ENCODE measurements at places on chromosomes 12 and 14. TPM values are rescaled to one million over a fixed set of nuclear protein-coding genes. Genes with fewer than 3 reads are reported as not detected.

Gene KRT81
- not detected for polyA plus RNA-seq

Gene SRRM4
- polyA plus RNA-seq: 0.04 TPM

Gene TTC9
- 0.57 TPM for polyA plus RNA-seq

Gene RTL1
- polyA plus RNA-seq: not detected

Gene TCL1B
- polyA plus RNA-seq: not detected

GRCh38 chr12:80142640-80143039, 43.3 kb downstream of the OTOGL start:
- no peak for DNase-seq
- H3K4me3 ChIP-seq: no peak overlapping the region
- no peaks in the 10 kb centered on the region for H3K36me3 ChIP-seq
- H3K4me1 ChIP-seq: no peaks in the 10 kb centered on the region

GRCh38 chr14:85276979-85277228, 253.0 kb upstream of the FLRT2 start:
- H3K4me1 ChIP-seq: no peaks in the 10 kb centered on the region
- no peaks in the 10 kb centered on the region for H3K27me3 ChIP-seq
- DNase-seq: no peak
- no peak overlapping the region for H3K27ac ChIP-seq

DNA sequence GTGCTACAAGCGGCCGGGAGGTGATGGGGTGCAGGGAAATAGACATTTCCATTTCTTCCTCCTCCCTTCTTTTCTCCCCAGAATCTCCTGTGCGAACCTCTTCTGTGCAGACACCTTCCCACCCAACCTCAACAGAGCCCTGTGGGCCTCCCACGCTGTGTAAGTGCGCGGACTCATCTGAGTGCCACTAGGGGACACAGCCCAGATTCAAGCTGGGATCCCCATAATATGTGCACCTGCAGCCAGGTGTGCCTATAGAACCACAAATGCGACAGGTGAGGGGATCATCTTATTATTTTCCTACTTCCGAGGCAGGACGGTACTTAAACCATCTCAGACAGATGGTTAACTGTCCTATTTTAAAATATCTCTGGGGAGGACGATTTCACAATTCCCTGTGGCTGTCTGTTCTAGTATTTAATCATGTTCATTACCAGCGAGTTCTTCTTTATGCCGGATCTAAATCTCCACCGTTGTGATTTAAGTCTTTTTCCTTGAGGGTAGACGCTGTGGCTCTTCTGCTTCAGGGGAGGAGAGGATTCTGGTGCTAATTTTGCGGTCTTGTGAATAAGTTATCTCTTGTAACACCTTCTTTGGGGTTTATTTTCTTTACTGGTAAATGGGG, 17.2 kb upstream of the CACNA1C start:
- peaks cover 30% of the 10 kb centered on the region for H3K4me1 ChIP-seq
- no peak overlapping the region for H3K27ac ChIP-seq
- H3K27me3 ChIP-seq: no peaks in the 10 kb centered on the region
- peak overlapping the region; percentile 36 for H3K4me3 ChIP-seq
- H3K36me3 ChIP-seq: no peaks in the 10 kb centered on the region
- DNase-seq: no peak

- no peaks in the 10 kb centered on the region for H3K4me1 ChIP-seq
- no peaks in the 10 kb centered on the region for H3K36me3 ChIP-seq
- no peaks in the 10 kb centered on the region for H3K27me3 ChIP-seq
- no peak overlapping the region for H3K4me3 ChIP-seq
- DNase-seq: no peak
Observed at GRCh38 chr14:74147571-74147970, 62.8 kb downstream of the LIN52 start.

DNA sequence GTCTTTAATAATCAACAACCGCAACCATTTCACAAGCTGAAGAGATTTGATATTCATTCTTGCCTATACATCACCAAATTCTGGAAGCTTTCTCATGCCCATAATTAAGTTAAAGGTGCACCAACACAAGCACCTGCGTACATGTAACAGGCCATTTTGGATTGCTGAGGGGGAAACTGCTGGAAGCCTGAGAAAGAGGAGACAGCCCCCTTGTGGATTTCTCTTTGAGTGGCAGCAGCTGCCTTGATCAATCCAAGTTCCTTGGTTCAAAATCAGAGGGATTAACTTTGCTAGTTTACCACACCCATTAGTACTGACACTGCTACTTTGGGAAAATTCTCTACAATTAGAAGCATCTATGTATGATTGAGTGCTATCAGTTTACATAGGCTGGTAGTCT, 321.1 kb downstream of the NOVA1 start:
- no peaks in the 10 kb centered on the region for H3K36me3 ChIP-seq
- no peak for DNase-seq
- H3K4me1 ChIP-seq: no peaks in the 10 kb centered on the region
- H3K27me3 ChIP-seq: no peaks in the 10 kb centered on the region
- no peak overlapping the region for H3K4me3 ChIP-seq

- no peak overlapping the region for H3K4me3 ChIP-seq
- no peaks in the 10 kb centered on the region for H3K4me1 ChIP-seq
- H3K36me3 ChIP-seq: peaks cover 10% of the 10 kb centered on the region
- H3K27ac ChIP-seq: no peak overlapping the region
- no peaks in the 10 kb centered on the region for H3K27me3 ChIP-seq
Observed at GRCh38 chr12:14779834-14780233, 23.4 kb downstream of the WBP11 start.

DNA sequence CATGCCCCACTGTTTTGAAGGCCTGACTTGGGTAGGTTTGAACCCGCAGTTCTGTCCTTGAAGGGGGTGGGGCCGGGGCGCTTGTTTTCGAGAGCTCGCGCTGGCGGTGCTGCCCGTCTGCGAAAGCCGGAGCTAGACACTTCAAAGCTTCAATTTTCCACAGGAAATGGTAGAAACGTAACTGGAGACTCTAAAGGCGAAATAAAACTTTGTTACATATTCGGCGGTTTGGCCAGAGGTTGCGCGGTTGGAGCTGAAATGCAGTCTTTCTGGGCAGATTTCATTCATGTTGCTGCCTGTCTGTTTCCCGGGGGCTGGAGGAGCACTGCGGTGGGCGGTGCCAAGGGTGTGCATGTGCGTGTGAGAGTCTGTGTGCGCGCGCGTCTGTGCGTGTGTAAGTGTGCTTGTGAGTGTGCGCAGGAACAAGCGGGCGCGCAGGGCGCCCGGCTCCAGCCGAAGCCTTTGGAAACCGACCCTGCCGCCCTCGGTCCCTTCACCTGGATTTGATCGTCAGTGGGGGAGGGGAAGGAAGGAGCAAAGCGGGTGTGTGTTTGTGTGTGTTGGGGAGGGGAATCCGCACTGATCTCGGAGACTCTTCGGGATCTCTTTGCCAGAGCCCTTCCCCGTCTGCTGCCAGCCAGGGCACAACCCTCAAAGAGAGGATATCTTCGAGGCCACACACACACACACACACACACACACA, 227.7 kb upstream of the CRY1 start:
- DNase-seq: no peak
- peak overlapping the region; percentile 48 for H3K4me3 ChIP-seq
- H3K36me3 ChIP-seq: no peaks in the 10 kb centered on the region
- peaks cover 20% of the 10 kb centered on the region for H3K27me3 ChIP-seq
- no peak overlapping the region for H3K27ac ChIP-seq
- H3K4me1 ChIP-seq: peaks cover 29% of the 10 kb centered on the region

- H3K27ac ChIP-seq: no peak overlapping the region
- H3K36me3 ChIP-seq: no peaks in the 10 kb centered on the region
- H3K27me3 ChIP-seq: no peaks in the 10 kb centered on the region
Observed at GRCh38 chr14:49945448-49946319, 52.8 kb downstream of the ARF6 start.

GRCh38 chr14:78005325-78005724, 164.8 kb upstream of the NRXN3 start:
- no peak overlapping the region for H3K27ac ChIP-seq
- H3K4me1 ChIP-seq: no peaks in the 10 kb centered on the region
- H3K4me3 ChIP-seq: no peak overlapping the region
- H3K36me3 ChIP-seq: no peaks in the 10 kb centered on the region
- no peaks in the 10 kb centered on the region for H3K27me3 ChIP-seq
- no peak for DNase-seq

- no peaks in the 10 kb centered on the region for H3K27me3 ChIP-seq
- H3K4me3 ChIP-seq: no peak overlapping the region
- DNase-seq: no peak
- no peak overlapping the region for H3K27ac ChIP-seq
- H3K36me3 ChIP-seq: no peaks in the 10 kb centered on the region
Observed at GRCh38 chr12:129538137-129538536, 365.7 kb downstream of the TMEM132D start.

GRCh38 chr12:113838896-113839295, 127.2 kb downstream of the RBM19 start:
- no peaks in the 10 kb centered on the region for H3K27me3 ChIP-seq
- H3K36me3 ChIP-seq: peaks cover 13% of the 10 kb centered on the region
- no peak overlapping the region for H3K27ac ChIP-seq
- H3K4me3 ChIP-seq: no peak overlapping the region

DNA sequence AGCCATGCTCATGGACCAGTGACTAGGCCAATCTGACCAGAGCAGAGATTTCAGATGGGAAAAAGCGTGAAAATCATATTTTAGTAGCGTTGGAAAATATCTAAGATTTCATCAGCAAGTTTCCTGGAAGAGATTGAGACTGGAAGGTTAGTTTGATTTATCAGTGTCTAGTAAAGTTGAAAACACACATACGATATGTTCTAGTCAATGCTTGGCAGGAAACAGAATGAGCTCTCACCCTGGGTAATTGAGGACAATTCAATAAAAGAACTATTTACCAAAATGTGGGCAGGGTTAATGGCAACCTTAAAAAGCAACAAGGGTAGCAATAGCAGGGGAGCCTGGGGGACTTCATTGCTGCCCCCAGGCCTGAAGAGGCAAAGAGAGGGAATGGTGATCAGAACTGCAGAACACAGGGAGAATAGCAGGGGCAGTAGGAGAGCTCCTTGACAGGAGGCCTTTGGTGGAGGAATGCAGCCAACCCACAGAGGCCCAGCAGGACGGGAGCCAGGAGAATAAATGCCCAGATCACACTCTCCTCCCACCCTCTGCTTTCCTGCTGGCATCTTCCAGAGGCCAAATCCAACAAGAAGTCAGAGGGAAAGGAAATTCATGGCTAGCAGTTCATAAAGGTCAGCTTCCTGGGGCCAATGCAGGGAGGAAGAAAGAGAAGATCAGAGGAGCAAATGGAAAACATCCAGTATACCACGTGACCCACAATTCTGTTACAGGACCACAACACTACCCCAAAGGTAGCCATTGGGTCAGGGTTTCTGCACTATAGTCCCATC, 27.6 kb upstream of the LRP6 start:
- no peak overlapping the region for H3K27ac ChIP-seq
- H3K36me3 ChIP-seq: no peaks in the 10 kb centered on the region
- H3K4me1 ChIP-seq: no peaks in the 10 kb centered on the region
- DNase-seq: no peak

GRCh38 chr12:52528641-52529143, 8.5 kb upstream of the KRT5 start:
- no peaks in the 10 kb centered on the region for H3K27me3 ChIP-seq
- no peaks in the 10 kb centered on the region for H3K36me3 ChIP-seq
- H3K27ac ChIP-seq: no peak overlapping the region
- no peaks in the 10 kb centered on the region for H3K4me1 ChIP-seq
- no peak overlapping the region for H3K4me3 ChIP-seq

- H3K4me3 ChIP-seq: no peak overlapping the region
- H3K27ac ChIP-seq: peak overlapping the region; percentile 50
- H3K36me3 ChIP-seq: no peaks in the 10 kb centered on the region
Observed at GRCh38 chr12:114238808-114239207, 167.1 kb downstream of the TBX5 start.

GRCh38 chr12:85301051-85301450, 21.0 kb downstream of the ALX1 start:
- no peaks in the 10 kb centered on the region for H3K27me3 ChIP-seq
- H3K4me3 ChIP-seq: no peak overlapping the region
- DNase-seq: no peak
- no peak overlapping the region for H3K27ac ChIP-seq

GRCh38 chr12:8037046-8037663, 4.6 kb downstream of the FOXJ2 start:
- peaks cover 57% of the 10 kb centered on the region for H3K4me1 ChIP-seq
- peak overlapping the region; percentile 99 for H3K27ac ChIP-seq
- no peak for DNase-seq
- no peaks in the 10 kb centered on the region for H3K27me3 ChIP-seq
- peaks cover 27% of the 10 kb centered on the region for H3K36me3 ChIP-seq
- no peak overlapping the region for H3K4me3 ChIP-seq

DNA sequence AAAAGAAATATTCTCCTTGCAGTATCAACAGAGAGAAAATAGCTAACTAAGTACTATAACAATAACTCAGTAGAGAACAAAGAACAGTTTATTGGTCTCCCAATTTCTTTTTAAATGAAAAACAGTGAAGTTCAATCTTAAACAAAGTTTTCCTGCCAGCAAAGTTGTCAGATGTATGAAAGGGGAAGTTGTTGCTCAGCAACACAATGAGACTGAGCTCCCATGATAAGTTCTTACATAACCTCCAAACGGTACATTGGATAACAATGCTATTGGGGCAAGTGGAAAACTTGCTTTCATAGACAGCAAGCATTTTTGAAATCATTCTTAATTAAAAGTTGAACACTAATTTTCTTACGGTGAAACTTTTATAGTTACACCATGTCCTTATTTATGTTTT, 94.9 kb downstream of the ALG10B start:
- H3K27ac ChIP-seq: no peak overlapping the region
- H3K36me3 ChIP-seq: no peaks in the 10 kb centered on the region

- H3K27ac ChIP-seq: no peak overlapping the region
- DNase-seq: no peak
- no peaks in the 10 kb centered on the region for H3K36me3 ChIP-seq
Observed at GRCh38 chr14:50069325-50069724, 47.0 kb downstream of the VCPKMT start.

DNA sequence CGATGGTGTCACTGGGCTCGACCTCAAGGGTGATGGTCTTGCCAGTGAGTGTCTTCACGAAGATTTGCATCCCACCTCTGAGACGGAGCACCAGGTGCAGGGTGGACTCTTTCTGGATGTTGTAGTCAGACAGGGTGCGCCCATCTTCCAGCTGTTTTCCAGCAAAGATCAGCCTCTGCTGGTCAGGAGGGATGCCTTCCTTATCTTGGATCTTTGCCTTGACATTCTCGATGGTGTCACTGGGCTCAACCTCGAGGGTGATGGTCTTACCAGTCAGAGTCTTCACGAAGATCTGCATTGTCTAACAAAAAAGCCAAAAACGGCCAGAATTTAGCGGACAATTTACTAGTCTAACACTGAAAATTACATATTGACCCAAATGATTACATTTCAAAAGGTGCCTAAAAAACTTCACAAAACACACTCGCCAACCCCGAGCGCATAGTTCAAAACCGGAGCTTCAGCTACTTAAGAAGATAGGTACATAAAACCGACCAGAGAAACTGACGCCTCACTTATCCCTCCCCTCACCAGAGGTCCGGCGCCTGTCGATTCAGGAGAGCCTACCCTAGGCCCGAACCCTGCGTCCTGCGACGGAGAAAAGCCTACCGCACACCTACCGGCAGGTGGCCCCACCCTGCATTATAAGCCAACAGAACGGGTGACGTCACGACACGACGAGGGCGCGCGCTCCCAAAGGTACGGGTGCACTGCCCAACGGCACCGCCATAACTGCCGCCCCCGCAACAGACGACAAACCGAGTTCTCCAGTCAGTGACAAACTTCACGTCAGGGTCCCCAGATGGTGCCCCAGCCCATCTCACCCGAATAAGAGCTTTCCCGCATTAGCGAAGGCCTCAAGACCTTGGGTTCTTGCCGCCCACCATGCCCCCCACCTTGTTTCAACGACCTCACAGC, 717 bp downstream of the UBC start:
- peak overlapping the region; percentile 97 for H3K4me3 ChIP-seq
- peaks cover 9% of the 10 kb centered on the region for H3K36me3 ChIP-seq
- H3K27ac ChIP-seq: peak overlapping the region; percentile 100
- H3K27me3 ChIP-seq: no peaks in the 10 kb centered on the region

- no peaks in the 10 kb centered on the region for H3K27me3 ChIP-seq
- H3K4me3 ChIP-seq: no peak overlapping the region
- H3K27ac ChIP-seq: no peak overlapping the region
- H3K36me3 ChIP-seq: no peaks in the 10 kb centered on the region
Observed at GRCh38 chr12:14322403-14322802, 43.1 kb upstream of the ATF7IP start.
